ENCODE measurements at places on chromosomes 11 and 22.

GRCh38 chr11:70074746-70075145 lies 3.4 kb upstream of the ANO1 start:
- no peak for DNase-seq

- DNase-seq: peak; percentile 62
Measured at GRCh38 chr22:24683691-24684090, 80.7 kb downstream of the GGT1 start.

- DNase-seq: no peak
Measured at GRCh38 chr11:28105869-28106268, 2.1 kb downstream of the KIF18A start.

DNA sequence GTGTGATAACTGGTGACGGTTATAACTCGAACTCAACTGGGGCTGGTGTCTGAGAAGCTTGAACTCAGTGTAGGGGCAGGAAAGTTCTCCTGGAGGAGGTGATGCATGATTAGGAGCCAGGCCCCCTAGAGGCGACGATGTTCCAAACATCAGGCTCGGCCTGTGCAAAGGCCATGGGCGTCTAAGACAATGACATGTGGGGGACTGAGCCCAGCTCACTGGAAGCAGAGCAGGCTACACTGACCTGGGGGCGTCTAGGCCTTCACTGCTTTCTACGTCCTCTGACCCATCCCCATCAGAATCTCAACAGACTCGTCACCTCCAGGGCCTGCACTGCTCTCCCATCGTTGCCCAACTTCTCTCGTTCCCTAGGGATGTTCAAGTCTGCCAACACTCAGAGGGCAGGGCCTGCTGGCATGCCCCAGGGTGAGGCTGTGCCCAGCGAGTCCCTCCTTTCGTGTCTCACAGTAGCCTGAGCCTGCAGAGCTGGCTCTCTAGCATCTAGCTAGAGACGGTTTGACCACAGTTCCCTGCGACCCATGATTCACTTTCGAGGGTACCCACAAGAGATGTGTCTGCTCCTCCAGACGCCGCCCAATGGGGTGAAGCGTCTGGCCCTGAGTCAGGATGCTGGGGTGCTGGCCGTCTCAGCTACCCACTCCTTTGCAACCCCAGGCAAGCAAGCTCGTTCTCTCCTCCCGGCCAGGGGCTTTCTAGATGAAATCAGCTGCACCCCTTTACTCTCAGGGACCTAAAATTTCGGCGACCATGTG lies 1.1 kb upstream of the ATG16L2 start:
- DNase-seq: peak; percentile 65

DNA sequence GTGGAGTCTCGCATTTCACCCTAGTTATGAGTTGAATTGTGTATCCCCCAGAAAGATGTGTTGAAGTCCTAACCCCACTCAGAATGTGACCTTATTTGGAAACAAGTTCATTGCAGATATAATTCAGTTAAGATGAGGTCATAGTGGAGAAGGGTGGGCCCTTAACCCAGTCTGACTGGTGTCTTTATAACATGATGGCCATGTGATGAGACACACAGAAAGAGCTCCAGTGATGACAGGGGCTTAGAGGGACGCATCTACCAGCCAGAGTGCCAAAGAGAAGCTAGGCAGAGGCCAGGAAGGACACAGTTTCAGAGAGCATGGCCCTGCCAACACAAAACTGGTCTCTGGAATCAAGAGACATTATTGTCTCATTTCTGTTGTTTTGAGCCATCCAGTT lies 50.3 kb downstream of the LARGE1 start:
- DNase-seq: peak; percentile 61

DNA sequence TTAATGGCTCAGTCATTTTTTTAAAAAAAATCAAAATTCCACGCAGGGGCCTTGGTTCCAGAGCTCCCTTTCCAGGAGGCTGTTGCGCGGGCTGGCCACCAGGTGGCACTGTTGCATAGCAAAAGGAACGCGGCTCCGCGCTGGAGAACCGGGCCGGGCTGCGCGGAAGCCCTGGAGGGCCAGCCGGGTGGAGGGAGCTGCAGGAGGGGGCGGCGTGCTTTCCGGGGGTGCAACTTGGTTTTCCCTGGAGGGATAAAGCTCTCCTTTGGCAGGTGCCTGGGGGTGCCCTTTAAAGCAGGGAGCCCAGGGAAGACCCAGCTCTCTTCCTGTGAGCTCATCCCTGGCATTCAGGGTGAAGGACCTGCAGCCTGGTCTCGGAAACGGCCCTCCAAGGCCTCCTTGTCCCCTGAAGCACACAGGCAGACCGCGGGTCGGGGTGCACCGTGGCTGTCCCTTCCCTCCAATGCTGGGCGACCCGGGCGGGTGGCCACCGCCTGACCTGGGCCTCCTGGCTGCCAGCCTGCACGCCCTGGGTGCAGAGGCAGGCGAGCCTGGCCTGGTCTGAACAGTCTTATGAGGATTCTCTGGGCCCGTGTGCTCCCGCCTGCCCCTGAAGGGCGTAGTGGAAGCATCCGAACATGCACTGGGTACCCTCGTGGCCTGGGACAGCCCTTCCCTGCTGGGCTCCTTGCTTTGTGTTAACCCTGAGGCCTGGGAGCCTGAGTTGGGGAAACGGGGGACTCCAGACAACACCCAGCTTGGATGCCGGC lies 23.4 kb downstream of the KRTAP5-5 start:
- peak; percentile 42 for DNase-seq

GRCh38 chr11:102383839-102384238 lies 36.8 kb downstream of the BIRC2 start:
- DNase-seq: no peak

GRCh38 chr11:69010964-69011623 lies 2.0 kb downstream of the MRGPRF start:
- peak; percentile 88 for DNase-seq

- DNase-seq: peak; percentile 49
Measured at GRCh38 chr11:82775736-82776346, 42.2 kb upstream of the FAM181B start.

GRCh38 chr11:47236482-47236881 lies 12.1 kb downstream of the ACP2 start:
- peak; percentile 61 for DNase-seq

DNA sequence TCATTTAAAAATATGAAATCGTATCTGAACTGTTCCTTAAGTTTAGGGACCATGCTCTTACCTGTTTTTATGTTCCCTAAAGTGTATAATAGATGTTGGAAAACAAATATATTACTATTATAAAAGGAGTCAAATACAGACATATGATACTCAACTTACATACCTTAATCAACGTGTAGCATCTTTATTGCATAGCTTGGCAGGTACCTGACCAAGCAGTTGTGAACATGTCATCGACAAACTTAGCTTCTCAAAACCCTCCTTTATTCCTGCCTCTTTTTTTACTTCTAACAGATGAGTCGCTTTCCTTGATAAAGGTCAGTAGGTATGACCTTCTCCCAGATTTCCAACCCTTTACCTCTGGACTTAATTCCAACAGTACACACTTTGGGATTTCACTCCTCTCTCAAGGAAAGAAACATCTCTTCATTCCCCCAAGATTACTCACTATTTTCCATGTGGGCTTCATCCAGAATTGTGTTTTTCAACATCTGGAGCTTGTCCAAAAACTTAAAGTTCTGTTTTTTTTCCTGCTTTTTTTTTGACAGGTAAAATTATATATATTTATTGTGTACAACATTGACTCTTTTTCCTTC lies 11.9 kb downstream of the HIPK3 start:
- DNase-seq: peak; percentile 52

DNA sequence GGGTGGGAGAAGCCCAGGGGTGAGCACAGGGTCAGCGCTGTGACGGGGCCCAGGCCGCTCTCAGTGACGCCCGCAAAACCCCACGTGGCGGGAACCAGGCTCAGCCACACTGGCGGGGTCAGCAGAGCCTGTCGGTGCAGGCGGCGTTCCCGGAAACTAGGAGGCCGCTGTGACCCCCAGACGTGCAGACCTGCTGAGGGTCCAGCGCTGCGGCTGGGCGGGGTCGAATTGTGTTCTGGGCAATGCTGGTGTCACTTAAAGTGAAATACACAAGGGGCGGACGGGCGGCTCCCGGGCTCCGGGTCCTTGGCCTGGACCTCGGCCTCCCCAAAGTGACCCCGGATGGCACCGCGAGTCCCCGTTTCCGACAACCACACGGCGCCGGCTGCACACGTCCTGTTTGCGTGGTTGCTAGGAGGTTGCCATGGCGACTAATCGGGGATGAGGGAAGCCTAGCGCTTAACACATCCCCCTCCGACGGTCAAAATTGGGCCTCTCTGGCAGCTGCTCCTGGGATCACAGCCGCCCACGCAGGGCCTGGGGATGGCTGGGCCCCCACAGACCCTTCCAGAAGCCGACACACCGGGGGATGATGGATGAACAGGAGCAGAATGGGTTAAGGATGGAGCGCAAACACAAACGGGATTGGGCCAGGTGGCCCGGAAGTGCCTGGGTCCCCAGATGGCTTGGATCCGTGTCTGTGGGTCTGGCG lies 81.7 kb upstream of the PRR5 start:
- peak; percentile 79 for DNase-seq

GRCh38 chr22:24189249-24190158 lies 8.2 kb downstream of the SUSD2 start:
- peak; percentile 37 for DNase-seq

- peak; percentile 49 for DNase-seq
Measured at GRCh38 chr11:132784441-132784840, 747.9 kb downstream of the OPCML start.

DNA sequence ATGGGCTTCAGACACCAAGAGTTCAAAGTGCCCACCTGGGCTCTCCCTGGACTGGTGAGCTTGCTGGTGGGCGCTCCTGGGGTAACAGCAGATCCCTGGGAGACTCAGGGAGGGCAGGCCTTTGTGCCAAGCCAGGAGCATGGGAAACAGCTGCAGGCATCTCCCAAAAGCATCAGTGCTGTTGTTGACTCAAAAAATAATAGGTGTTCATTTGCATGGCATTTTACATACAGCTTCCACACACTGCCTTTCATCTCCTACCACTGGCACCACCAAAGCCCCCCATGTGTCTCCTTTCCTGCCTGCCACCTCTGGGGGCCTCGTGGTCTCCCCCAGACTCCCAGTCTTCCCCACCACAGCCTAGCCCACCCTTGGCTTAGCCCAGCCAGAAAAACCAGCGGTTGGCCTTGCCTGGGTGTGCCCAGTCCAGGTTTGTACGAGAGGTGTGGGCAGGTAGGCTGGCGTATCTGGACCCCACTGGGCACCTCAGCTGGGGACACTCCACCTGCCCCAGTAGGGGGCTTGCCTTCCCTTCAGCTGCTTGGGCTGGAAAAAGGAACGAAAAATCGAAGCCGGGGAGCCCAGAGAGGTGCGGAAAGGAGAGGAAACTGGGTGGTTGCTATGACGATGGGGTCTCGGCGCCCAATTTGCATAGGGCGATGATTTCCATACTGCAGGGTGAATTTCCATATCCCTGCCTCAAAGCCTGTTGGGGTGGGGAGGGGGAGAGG lies 15.0 kb downstream of the POU2F3 start:
- no peak for DNase-seq

DNA sequence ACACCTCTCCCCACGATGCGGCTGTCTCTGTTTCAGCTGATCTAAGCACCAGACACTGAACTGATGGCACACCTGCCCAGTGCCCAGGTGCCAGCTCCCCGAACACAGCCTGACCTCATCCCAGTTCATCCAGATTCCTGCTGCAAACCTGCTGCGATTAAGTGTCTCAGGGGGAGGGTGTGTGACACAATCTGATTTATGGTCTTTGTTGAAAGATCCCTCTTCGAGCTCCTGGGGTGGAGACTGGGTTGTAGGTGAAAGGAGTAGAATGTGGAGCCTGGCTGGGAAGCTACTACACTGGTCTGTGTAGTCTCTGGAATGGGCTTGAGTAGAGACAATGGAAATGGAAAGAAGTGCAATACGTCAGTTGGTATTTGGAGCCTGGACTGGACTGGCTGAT lies 390.3 kb downstream of the SHANK2 start:
- no peak for DNase-seq

- peak; percentile 61 for DNase-seq
Measured at GRCh38 chr11:9600644-9601036, 27.2 kb downstream of the WEE1 start.

GRCh38 chr11:12235553-12235946 lies 125.2 kb downstream of the MICAL2 start:
- DNase-seq: peak; percentile 51

DNA sequence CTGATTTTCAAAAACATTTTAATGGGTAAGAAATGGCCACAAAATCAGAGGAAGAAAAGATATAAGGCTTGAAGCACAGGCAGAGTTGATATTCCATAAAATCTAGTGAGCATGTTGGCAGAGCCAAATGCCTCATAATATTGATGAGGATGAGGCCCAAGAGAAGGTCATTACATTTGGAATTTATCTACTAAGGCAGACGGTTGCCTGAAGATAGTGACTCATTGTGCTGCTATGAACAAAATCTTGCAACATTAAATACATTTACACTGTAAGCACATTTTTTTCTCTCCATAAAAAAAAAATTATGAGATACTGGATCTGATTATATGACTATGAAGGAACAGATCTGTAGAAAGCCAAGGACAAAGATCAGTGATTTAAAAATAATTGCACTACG lies 881.4 kb upstream of the CHORDC1 start:
- peak; percentile 90 for DNase-seq
